ENCODE measurements at places on chromosomes 1 and 21.

DNA sequence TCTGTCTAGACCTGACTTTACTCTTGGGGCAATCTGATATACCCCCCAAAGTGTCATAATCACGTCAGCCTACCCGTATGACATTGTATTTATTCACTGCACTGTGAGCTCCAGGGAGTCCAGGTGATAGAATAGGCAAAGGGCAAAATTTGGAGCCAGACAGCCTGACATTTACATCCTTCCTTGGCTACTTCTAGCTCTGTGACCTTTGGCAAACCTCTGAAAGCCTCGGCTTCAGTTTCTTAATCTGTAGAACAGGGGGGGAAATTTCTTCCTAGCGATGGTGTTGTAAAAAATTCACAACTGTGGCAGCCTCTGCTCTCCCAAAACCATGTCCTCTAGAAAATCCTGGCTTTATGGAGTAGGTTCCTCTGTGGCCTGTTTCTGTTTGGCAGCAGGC, 240.9 kb downstream of the KIF26B start:
- DNase-seq, result no peak

GRCh38 chr1:27861436-27861835, 10.9 kb upstream of the THEMIS2 start:
- no peak for DNase-seq

- peak; percentile 54 for DNase-seq
These were observed 27.9 kb downstream of the PRDM15 start for GRCh38 chr21:41851090-41851790.

DNA sequence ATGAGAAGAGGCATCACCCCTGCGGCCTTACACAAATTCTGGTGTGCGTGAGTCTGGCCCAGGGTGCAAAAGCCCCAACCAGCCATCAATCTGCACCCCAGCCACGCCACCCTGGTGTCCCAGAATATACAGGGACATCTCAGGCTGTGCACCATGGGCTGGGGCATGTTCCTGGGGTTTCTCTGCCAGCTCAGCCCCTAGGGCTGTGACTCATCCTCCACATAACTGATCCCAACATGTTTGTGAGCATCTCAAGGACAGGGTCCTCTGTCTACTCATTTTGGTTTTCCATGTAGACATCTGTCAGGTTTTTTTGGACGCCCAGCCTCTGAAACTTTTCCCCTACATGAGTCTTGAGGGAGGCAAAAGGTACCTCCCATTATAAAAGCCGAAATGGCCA, 511 bp downstream of the ZNF683 start:
- DNase-seq, result no peak

DNA sequence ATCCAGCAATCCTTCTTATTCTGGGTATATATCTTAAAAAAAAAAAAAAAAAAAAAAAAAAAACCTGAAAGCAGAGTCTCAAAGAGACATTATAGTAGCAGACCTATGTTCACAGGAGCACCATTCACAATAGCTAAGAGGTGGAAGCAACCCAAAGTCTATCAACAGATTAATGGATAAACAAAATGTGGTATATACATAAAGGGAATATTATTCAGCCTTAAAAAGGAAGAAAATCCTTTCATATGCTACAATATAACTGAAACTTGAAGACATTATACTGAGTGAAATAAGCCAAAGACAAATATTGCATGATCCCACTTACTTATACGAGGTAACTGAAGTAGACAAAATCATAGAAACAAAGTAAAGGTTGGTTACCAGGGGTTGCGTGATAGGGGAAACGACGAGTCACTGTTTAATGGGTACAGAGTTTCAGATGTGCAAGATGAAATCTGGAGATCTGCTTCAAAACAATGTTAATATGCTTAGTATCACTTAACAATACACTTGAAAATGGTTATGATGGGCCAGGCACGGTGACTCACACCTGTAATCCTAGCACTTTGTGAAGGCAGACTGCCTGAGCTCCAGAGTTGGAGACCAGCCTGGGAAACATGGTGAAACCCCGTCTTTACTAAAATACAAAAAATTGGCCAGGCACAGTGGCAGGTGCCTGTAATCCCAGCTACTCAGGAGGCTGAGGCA, 29.5 kb downstream of the PIK3R3 start:
- DNase-seq, result no peak

- no peak for DNase-seq
These were observed 20.1 kb downstream of the PPT1 start for GRCh38 chr1:40076895-40077312.

- DNase-seq, result no peak
These were observed 43.0 kb downstream of the NKAIN1 start for GRCh38 chr1:31196685-31197084.

- DNase-seq, result no peak
These were observed 157.1 kb downstream of the ELAVL4 start for GRCh38 chr1:50265790-50266314.

DNA sequence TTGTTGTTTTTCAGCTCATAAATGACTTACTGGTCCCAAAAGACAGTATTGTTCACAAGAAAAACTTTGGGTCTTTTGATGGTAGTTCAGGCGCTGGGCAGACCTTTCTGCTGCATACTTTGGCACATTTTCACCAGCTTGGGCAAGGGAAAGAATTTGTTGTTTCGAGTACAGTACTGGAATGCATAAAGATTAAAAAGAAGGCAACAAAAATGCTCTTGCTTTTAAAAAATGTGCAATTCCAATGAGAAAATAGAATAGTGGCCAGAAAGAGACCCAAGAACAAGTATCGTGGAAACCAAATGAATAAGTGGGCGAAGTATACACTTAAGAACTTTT, 56.0 kb downstream of the CLIC6 start:
- no peak for DNase-seq

DNA sequence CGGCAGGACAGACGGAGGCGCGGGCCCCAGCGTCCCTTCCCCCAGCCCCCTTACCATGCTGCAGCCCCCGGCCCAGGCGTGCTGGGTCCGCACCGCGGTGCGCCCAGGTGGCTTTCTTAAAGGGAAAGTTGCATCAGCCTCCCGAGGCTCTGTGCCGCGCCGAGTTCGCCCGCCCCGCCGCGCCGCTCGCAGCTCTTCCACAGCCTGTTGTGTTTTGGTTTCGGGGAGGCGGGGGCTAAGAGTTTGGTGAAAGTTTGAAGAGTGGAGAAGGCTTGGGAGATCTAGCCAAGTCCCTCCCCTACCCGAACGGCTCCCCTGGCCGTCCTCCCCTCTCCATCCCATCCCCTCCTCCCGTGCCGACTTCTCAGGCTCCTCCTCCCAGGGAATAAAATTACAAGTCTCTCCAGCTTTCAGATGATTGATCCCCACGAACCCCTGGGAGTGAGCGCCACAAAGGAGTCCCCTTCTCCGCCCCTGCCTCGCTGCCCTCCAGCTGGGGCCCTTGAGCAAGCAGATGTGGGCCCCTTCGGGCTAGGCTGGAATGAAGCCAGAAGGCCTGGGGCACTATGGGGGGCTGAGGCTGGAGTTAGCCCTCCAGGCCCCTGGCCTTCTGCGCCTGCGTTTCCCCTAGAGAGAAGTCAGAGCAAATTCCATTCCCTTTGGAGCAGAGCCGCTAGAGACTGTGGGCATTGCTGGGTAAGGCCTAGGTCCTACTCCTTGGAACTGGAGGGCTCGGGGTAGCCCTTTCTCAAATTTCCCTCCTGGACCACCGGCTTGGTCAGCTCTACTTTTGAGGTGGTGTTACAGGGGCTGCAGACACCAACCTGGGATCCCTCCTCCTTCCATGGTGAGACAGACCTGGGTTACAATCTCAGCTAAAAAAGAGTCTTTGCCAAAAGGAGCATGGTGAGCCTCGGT, at the start of gene SLC6A9:
TSS of gene SLC6A9 (minus strand) at position 211 of the 918 bp plus-strand sequence. CDS start 7,185 bp downstream, outside the sequence.
- peak; percentile 28 for DNase-seq

- peak; percentile 29 for DNase-seq
These were observed 183.6 kb upstream of the KIAA0040 start for GRCh38 chr1:175376194-175376593.

DNA sequence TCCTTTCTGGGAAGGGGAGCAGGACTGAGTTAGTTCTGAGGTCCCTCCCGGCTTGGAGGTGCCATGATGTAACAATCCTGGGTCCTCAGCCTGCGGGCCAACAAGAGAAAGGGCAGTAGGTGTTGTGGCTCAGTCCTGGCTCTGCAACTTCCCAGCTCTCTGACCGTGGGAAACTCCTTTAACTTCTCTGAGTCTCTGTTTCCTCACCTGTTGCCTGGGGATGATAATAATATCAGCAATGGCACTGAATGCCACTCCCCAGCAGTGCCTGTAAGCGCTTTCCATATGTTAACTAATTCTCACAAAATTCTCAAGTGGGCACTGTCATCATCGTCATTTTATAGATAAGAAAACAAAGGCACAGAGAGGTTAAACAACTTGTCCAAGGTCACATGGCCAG, 2.3 kb downstream of the PADI3 start:
- no peak for DNase-seq

GRCh38 chr1:175206687-175207086, 14.1 kb upstream of the KIAA0040 start:
- DNase-seq, result no peak

- no peak for DNase-seq
These were observed 168.5 kb downstream of the SMYD3 start for GRCh38 chr1:246338546-246338945.

DNA sequence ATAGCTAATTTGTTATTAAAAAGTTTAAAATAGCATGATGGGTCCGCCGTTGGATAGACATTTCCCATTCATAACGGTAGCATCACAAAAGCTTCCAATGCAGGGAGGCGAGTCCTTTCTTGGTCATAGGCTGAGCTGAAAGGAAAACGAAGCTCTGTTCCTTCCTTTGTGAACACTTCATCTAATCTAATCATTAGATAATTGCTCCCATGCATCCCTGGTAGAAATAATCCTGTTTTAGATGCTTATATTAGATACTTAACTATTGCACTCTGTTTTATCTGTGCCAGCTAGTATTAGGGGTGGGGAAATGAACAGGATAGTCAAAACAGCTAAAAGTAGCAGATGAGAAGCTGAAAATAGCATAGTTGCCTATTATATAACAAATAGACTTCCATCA, 215.0 kb downstream of the SLC35F3 start:
- DNase-seq, result no peak

DNA sequence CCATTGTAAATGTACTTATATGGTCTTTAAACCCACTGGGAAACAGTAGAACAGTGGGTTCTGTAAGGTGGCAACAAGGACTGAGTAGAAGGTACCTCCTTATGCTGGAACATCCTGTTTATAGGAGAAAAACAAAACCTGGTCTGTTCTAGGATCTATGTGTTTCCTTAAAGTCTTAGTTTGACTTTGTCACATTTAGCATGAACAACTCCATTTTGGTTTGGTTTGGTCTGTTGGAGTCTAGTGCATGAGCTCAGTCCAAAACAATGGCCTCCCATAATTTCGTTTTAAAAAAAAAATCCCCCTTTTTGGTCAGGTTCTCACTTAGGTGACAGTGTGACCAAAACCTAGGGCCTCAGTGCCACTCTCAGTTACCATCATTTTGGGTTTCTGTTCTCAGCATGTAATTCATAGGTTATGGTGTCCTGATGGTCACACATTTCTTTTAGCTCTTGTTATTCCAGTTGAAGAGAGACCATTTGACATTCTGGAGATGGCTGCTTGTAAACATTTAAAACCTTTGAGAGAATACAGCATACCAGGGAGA, 66.4 kb upstream of the IL12RB2 start:
- no peak for DNase-seq

GRCh38 chr1:4971666-4972065, 317.3 kb downstream of the AJAP1 start:
- DNase-seq, result no peak

- DNase-seq, result no peak
These were observed 26.8 kb downstream of the SESN2 start for GRCh38 chr1:28286111-28286510.

DNA sequence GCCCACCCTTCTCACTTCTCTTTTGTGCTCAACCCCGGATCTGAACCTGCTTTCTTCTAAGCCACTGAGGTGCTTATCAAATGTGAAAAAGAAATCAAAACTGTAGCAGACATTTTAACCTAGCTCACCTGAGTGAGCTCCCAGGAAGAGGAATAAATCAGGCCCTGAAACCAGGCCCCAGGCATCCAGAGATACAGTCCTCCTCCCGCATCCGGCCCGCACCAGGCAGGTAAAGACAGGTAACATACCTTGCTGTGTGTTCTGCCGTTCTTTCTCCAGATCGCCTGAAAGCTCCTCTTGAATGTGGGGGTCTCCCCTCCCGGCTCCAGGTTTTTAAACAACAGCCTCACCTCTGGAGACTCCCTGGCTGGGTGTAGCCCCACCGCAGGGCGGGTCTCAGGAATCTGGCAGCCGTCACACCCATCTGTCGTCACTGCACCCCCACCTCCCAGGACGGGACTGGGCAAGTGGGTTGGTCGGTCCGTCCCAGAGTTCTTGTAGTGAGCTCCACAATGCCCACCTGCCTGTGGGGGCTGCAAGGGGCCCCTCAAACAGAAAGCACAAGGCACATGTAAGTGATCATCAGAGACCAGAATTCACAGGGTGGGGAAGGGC, at the start of gene LAMB3:
TSS of gene LAMB3 (minus strand) at position 305 of the 615 bp plus-strand sequence. CDS start 1,481 bp downstream, outside the sequence.
- DNase-seq, result no peak

GRCh38 chr1:82441402-82441801, 640.7 kb downstream of the ADGRL2 start:
- DNase-seq, result no peak

DNA sequence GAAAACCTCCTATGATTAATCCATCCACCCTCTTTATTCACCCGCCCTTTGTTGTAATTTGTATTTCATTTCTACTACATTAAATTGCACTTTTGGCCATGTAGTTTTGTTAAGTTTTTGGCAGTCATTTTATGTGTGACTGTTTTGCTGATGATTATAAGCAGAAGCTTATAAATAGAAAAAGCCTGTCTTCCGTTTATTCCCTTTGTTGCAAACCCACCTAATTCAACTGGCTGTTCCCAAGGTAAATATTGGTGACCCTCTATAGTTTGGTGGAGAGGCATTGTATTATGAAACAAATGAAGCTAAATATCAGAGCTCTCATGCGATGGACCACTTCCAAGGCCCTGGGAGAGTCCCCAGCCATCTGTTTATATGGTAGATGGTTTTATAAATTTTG, 36.7 kb upstream of the IGSF3 start:
- no peak for DNase-seq

GRCh38 chr21:24785033-24785432, 822.2 kb downstream of the MRPL39 start:
- DNase-seq, result no peak

DNA sequence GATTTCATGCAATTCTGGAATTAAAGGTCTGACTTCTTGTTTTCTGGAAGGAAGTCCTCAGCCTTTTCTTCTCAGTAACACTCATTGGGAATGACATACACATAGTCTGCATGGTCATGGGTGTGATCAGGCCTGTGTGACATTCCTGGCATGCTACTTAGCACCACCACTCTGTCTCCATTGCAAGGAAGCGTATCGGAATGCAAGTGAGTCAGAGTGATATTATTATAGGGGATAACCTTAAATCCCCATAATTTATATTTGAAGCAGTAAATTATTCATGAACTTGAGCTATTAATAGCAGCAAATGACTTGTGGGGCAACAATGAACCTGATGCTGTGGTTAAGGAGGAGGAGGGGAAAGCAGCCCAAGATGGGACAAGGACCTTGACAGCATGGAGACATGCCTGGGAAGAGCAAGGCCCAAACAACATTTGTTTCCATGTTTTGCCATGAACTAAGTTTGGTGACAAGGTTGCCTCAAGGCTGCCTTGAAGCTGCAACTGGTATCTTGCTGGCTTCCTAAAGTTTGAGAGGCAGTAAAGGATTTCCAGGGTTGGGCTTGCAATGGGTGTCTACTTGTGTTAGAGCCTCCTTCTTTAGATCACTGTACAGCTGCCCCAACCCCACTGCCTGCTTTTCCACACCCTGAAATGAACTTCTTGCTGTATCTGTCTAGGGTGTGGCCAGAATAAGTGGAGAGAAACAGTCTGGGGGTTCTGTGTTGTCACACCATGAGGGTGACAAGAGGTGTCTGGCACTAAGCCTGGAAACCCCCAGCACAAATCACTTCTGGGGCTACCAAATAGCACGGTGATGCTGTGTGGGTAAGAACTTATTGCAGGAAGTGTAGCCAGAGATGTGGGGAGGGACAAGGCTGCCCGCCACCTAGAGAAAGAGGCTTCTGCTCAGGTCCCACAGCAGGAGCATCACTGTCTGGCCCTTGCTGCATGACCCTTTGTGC, 4.6 kb downstream of the MAB21L3 start:
- DNase-seq, result no peak

All from NCI-H146 (cell line).